ENCODE measurements at places on chromosomes 5 and 9. TPM values are rescaled to one million over a fixed set of nuclear protein-coding genes. Genes with fewer than 3 reads are reported as not detected.

Gene KIF12
- total RNA-seq, result 1.6 TPM

Gene RNF208
- total RNA-seq, result 2.8 TPM

GRCh38 chr5:169745441-169746146 is 108.5 kb downstream of the DOCK2 start:
- DNase-seq, result peak; percentile 73

DNA sequence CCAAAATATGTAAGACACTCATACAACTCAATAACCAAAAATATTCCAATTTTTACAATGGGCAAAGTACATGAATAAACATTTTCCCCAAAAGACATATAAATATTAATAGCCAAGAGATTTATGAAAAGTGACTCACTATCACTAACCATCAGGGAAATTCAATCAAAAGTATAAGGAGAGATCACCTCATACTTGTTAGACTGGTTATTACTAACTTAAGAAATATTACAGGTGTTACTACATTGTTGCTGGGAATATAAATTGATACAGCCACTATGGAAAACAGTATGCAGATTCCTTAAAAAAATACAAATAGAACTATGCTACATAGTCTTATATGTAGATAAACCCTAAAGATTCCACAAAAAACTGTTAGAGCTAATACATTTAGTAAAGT is 21.8 kb downstream of the BTNL8 start:
- no peak for DNase-seq

DNA sequence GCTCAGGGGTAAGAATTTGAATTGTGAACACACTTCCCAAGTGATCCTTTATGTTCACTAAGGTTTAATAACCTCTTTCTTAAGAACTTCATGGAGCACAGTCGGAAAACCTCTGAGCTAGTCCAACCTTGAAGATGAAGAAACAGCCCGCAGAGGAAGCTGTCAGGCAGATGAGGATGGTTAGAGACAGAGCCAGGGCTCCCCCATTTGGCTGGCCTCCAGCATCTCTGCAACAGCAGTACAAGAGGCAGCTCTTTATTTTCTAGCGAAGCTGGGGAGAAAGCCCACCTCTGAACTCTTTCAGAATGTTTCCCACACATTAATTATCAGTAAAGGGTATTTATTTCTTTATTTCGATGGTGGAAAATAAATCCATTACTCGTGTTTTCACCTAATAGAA is 350.8 kb downstream of the DMRT2 start:
- no peak for DNase-seq

Gene FLT4
- not detected for total RNA-seq

GRCh38 chr5:68318955-68319705 is 103.6 kb downstream of the PIK3R1 start:
- peak; percentile 70 for DNase-seq

DNA sequence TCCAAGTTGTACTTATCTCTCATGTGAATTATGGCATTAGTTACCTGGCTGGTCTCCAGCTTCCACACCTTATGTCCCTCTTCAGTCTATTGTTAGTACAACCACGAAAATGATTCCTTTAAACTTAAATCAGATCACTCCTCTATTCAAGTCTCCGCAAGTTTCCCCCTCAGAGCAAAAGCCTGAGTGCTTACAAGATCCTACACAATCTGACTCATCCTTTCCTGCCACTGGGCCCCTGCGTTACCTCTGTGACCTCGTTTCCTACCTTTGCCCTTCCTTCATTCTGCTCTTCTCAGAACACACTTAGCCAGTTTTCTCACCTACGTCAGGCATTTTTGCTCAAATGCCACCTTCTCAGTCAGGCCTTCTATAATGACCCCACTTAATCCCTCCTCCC is 45.1 kb upstream of the GLIS3 start:
- peak; percentile 84 for DNase-seq

Gene PCDHGB6
- 1.3 TPM for total RNA-seq

Gene PCDHGB1
- 3.0 TPM for total RNA-seq

GRCh38 chr5:78731884-78732283 is 83.3 kb upstream of the LHFPL2 start:
- DNase-seq, result no peak

Gene FAM151B
- 0.73 TPM for total RNA-seq

- DNase-seq, result peak; percentile 34
These were observed 192.8 kb downstream of the CDH18 start for GRCh38 chr5:19795218-19795617.

Gene PCDH12
- total RNA-seq, result 0.17 TPM

- no peak for DNase-seq
These were observed 36.4 kb upstream of the ADAMTSL1 start for GRCh38 chr9:18437315-18438201.

- DNase-seq, result no peak
These were observed 5.9 kb downstream of the HDHD3 start for GRCh38 chr9:113370806-113371325.

Gene ANGPTL2
- 1.5 TPM for total RNA-seq

GRCh38 chr5:126718236-126718868 is 58.6 kb upstream of the LMNB1 start:
- no peak for DNase-seq

- no peak for DNase-seq
These were observed 478.7 kb downstream of the DMAC1 start for GRCh38 chr9:7320841-7321240.

GRCh38 chr5:141359790-141360426 is at the start of gene PCDHGB2:
PCDHGB2 (plus strand) TSS chr5:141359994; CDS start chr5:141360136, 142 bp downstream.
- no peak for DNase-seq

Gene CEL
- 3.0 TPM for total RNA-seq

GRCh38 chr5:153816870-153817269 is 221.8 kb downstream of the FAM114A2 start:
- no peak for DNase-seq

Gene OTP
- 0.53 TPM for total RNA-seq

GRCh38 chr9:7028591-7028990 is 270.8 kb downstream of the KDM4C start:
- DNase-seq, result no peak

GRCh38 chr9:75881761-75882160 is 8.7 kb upstream of the PCSK5 start:
- DNase-seq, result no peak
